Cardiac muscle cell (in vitro differentiated cells and primary cell): ENCODE measurements at places on chromosomes 6 and 20. TPM values are rescaled to one million over a fixed set of nuclear protein-coding genes. Genes with fewer than 3 reads are reported as not detected.
A peak's percentile ranks its signal among the peaks of the same experiment; 100 is the strongest.

GRCh38 chr6:89602166-89602565 is 36.4 kb downstream of the LYRM2 start:
- no peak overlapping the region for H3K27ac ChIP-seq
- H3K27me3 ChIP-seq, result no peaks in the 10 kb centered on the region
- DNase-seq, result peak; percentile 81
- no peak overlapping the region for H3K4me3 ChIP-seq
- no peaks in the 10 kb centered on the region for H3K36me3 ChIP-seq
- H3K4me1 ChIP-seq, result peaks cover 32% of the 10 kb centered on the region

DNA sequence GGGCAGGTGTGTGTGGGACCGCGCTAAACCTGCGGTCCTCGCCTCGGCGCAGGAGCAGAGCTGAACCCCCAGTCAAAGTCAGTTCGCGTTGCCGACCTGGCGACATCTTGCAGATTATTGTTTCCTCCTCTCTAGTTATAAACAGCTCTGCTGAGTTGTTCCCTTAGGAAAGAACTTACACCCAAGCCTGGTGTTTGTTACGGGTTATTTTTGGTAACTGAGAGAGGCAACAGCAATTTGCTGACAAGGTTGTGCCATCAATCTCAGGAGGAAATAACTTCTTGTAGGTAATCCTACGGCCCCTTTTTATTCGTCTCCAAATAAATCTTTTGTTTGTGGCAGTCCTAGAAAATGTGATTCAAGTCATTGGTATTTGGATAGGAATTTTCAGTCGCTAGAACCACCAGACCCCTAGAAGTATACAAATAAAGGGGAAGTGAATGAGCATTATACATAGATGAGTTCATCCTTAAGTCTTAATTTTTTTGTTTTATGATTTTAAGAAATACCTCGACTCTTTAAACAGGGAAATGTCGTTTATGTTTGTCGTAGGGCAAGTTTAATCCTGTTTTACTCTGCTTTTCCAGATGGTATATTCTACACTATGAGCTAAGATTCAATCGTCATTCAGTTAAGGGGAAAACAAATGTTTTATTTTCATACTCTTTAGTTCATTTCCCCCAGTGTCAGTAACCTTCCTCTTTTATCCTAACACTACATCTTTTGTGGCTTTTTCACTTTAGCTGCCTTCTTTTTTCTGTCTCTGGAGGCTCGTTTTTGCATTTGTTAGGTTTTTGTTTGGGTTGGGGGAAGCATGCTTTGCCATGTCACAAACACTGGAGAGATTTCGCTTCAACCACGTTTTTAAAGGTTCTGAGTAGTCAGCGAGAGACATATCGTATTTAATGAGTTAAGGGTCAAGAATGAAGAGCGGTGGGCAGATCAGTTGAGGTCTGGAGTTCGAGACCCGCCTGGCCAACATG is 1.2 kb downstream of the PM20D2 start:
- H3K4me3 ChIP-seq, result peak overlapping the region; percentile 40
- peaks cover 29% of the 10 kb centered on the region for H3K27me3 ChIP-seq
- H3K36me3 ChIP-seq, result no peaks in the 10 kb centered on the region
- peak; percentile 46 for DNase-seq
- no peak overlapping the region for H3K27ac ChIP-seq

GRCh38 chr20:33024243-33024560 is 7.2 kb upstream of the BPIFB6 start:
- no peaks in the 10 kb centered on the region for H3K4me1 ChIP-seq
- no peak for DNase-seq
- H3K4me3 ChIP-seq, result no peak overlapping the region
- H3K27me3 ChIP-seq, result no peaks in the 10 kb centered on the region
- no peaks in the 10 kb centered on the region for H3K36me3 ChIP-seq

Gene SCUBE3
- 78.2 and 81.8 TPM in 2 replicates for polyA plus RNA-seq

DNA sequence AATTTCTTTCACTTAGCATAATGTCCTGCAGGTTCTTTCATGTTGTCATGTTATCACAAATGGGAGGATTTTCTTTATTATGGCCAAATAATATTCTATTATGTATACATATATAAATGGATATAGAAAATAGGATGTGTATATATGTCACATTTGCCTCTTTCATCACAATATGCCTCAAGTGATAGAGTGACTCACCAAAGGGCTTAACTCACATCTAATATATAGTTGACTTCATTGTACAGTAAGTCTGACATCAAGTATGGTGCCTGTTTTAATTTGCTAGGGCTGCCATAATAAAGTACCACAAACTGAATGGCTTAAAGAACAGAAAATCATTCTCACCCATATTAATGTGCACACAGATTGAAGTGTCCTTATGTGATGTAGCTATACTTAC is 436.1 kb upstream of the FLRT3 start:
- no peaks in the 10 kb centered on the region for H3K27me3 ChIP-seq
- no peaks in the 10 kb centered on the region for H3K4me1 ChIP-seq
- no peak overlapping the region for H3K27ac ChIP-seq
- H3K4me3 ChIP-seq, result no peak overlapping the region

- no peak within 1 kb of the TSS for H3K27ac ChIP-seq
- H3K36me3 ChIP-seq, result no peaks in the 10 kb centered on the region
These were observed at the start of gene NRSN1 for GRCh38 chr6:24125980-24126379. TSS of gene NRSN1 (plus strand) at chr6:24126215. CDS start at chr6:24134328, 8,113 bp downstream.

- H3K36me3 ChIP-seq, result no peaks in the 10 kb centered on the region
- peak; percentile 49 for DNase-seq
- H3K27ac ChIP-seq, result peak overlapping the region; percentile 98
- no peak overlapping the region for H3K4me3 ChIP-seq
- no peaks in the 10 kb centered on the region for H3K27me3 ChIP-seq
These were observed 3.9 kb downstream of the ZFP57 start for GRCh38 chr6:29676981-29677601.

DNA sequence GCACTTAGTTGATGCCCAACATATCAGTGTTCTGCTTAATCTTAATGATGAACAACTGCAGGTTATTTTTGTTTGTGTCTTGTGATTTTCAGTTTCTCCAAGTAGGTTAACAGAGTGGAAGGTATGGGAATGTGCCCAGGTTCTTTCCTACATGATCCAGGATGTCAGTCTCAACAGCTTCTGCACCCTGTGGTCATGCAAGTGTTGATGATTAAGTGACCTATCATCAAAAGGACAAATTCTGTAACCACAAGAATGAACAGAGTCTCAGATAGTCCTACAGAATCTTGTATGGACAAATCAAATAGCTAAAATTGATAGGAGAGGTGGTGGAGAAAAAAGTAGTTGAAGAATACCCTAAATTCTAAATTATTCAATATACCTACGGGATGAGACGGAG is 26.1 kb downstream of the MAN1A1 start:
- H3K27me3 ChIP-seq, result no peaks in the 10 kb centered on the region
- no peaks in the 10 kb centered on the region for H3K36me3 ChIP-seq
- peak; percentile 22 for DNase-seq
- no peak overlapping the region for H3K4me3 ChIP-seq
- no peak overlapping the region for H3K27ac ChIP-seq

DNA sequence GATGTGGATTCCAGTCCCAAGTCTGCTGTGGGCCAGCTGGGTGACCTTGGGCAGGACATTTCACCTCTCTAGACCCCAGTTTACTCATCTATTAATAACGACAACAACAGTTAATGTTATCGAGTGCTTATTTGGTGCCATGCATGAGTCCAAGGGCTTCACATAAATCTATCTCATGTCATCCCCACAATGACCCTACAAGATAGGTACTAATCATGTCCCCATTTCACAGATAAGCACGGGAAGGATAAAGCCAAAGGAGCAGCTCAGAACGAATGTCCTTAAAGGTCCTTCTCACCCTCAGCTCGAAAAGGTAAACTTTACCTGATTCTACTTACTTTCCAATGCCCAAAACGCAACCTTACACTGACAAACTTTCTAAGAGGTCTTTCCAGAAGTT is 35.7 kb downstream of the TRAM2 start:
- H3K36me3 ChIP-seq, result no peaks in the 10 kb centered on the region
- DNase-seq, result no peak
- H3K4me1 ChIP-seq, result no peaks in the 10 kb centered on the region
- no peaks in the 10 kb centered on the region for H3K27me3 ChIP-seq
- H3K4me3 ChIP-seq, result no peak overlapping the region

DNA sequence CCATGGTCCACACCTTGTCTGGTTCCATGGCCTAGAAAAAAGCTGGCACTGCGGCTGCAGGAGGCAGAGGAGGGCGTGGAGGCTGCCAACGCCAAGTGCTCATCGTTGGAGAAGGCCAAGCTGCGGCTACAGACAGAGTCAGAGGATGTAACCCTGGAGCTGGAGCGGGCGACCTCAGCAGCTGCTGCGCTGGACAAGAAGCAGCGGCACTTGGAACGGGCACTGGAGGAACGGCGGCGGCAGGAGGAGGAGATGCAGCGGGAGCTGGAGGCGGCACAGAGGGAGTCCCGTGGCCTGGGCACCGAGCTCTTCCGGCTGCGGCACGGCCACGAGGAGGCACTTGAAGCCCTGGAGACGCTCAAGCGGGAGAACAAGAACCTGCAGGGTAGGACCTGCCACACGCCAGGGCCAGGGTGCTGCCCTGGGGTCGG is 43.4 kb downstream of the MYH7B start:
- H3K36me3 ChIP-seq, result peaks cover 75% of the 10 kb centered on the region
- H3K27me3 ChIP-seq, result no peaks in the 10 kb centered on the region
- H3K4me3 ChIP-seq, result no peak overlapping the region
- no peak for DNase-seq

- no peak for DNase-seq
- no peak overlapping the region for H3K27ac ChIP-seq
- no peaks in the 10 kb centered on the region for H3K36me3 ChIP-seq
- no peaks in the 10 kb centered on the region for H3K4me1 ChIP-seq
- no peaks in the 10 kb centered on the region for H3K27me3 ChIP-seq
- H3K4me3 ChIP-seq, result no peak overlapping the region
These were observed 8.0 kb upstream of the SIRPD start for GRCh38 chr20:1565461-1565860.

- peak overlapping the region; percentile 68 for H3K4me3 ChIP-seq
- no peak for DNase-seq
- no peaks in the 10 kb centered on the region for H3K36me3 ChIP-seq
- H3K4me1 ChIP-seq, result peaks cover 14% of the 10 kb centered on the region
- peak overlapping the region; percentile 64 for H3K27ac ChIP-seq
These were observed 2.1 kb downstream of the TFEB start for GRCh38 chr6:41733360-41733706.

Gene HSF2
- 42.0 and 74.6 TPM in 2 replicates for polyA plus RNA-seq

- H3K27ac ChIP-seq, result no peak overlapping the region
- no peaks in the 10 kb centered on the region for H3K36me3 ChIP-seq
- H3K27me3 ChIP-seq, result no peaks in the 10 kb centered on the region
- H3K4me3 ChIP-seq, result no peak overlapping the region
- DNase-seq, result no peak
- H3K4me1 ChIP-seq, result no peaks in the 10 kb centered on the region
These were observed 44.1 kb upstream of the TXNDC5 start for GRCh38 chr6:7954477-7955200.

Gene FAM83C
- polyA plus RNA-seq, result not detected in 2 replicates
